ENCODE measurements at places on chromosomes 2 and 18.

DNA sequence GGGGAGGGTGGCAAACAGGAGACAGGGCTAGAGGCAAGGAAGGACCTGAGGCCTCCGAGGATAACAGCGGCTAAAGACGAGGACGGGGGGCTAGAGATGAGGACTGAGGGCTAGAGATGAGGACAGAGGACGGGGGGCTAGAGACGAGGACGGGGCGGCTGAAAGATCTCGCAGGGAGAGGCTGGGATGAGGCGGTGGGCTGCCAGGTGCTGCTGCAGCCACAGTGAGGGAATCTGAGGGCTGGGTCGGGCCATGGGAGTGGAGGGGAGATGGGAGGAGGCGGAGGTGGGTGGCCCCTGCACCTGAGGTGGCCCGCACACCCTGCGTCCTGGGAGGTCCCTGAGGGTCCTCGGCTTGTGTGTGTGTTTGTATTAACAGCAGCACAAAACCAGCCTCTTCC is 350.2 kb upstream of the SALL3 start:
- no peak for DNase-seq

DNA sequence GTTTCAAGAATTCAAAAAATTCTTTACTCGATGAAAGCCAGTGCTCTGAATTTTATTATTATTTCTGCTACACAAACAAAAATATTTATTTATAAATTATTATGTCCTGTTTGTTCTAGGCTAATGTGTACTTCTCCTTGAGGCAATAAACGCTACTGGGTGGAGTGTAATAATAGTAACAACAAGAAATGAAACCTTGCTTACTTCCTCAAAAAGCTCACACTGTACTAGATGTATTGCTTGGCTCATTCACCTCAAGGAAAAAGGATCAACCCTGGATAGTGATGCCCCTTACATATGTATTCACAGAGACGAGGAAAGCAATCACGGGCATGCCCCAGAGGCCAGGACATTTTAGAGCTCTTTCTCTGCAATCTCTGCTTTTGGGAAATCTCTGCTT is 685.6 kb upstream of the NXPH2 start:
- DNase-seq: no peak

- no peak for DNase-seq
These were observed 17.7 kb upstream of the ATG16L1 start for GRCh38 chr2:233233618-233234230.

GRCh38 chr18:9993521-9994025 is 79.8 kb downstream of the VAPA start:
- DNase-seq: no peak

GRCh38 chr2:160862226-160862625 is 298.0 kb upstream of the TANK start:
- no peak for DNase-seq

GRCh38 chr2:106516436-106516835 is 29.3 kb downstream of the CD8B2 start:
- no peak for DNase-seq

- no peak for DNase-seq
These were observed 63.8 kb upstream of the MSH6 start for GRCh38 chr2:47719099-47719498.

GRCh38 chr18:75209951-75210258 is 692 bp upstream of the TSHZ1 start:
- DNase-seq: no peak

DNA sequence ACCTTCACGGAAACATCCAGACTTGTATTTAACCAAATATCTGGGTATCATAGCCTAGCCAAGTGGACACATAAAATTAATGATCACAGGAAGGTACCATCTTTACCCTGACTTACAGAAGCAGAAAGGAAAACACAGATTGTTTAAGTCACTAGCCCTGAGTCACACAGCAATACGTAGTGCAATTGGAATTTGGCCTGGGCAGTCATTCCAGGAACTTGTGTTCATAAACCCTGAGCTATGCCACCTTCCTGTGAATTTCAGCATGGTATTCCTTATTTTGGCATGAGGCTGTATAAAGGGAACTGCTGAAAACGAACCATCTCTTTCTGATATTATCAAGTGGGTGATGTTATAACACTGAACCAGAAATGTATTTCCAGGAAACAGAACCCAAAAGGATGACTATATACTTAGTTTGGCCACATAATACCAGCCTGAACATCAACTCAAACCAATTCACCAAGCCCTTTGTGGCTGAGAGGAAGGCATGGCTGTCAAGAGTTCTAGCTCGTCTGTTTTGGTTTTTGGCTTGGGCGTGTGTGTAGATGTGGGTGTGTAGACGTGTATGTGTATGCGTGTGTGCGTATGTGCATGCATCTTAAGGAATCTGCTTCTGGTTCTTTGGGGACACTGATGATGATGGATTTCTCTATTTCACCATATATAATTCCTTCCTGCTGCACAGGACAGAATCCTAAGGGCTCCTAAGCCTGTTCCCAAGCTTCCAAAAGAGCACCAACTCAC is 533.4 kb upstream of the ID2 start:
- peak; percentile 49 for DNase-seq

DNA sequence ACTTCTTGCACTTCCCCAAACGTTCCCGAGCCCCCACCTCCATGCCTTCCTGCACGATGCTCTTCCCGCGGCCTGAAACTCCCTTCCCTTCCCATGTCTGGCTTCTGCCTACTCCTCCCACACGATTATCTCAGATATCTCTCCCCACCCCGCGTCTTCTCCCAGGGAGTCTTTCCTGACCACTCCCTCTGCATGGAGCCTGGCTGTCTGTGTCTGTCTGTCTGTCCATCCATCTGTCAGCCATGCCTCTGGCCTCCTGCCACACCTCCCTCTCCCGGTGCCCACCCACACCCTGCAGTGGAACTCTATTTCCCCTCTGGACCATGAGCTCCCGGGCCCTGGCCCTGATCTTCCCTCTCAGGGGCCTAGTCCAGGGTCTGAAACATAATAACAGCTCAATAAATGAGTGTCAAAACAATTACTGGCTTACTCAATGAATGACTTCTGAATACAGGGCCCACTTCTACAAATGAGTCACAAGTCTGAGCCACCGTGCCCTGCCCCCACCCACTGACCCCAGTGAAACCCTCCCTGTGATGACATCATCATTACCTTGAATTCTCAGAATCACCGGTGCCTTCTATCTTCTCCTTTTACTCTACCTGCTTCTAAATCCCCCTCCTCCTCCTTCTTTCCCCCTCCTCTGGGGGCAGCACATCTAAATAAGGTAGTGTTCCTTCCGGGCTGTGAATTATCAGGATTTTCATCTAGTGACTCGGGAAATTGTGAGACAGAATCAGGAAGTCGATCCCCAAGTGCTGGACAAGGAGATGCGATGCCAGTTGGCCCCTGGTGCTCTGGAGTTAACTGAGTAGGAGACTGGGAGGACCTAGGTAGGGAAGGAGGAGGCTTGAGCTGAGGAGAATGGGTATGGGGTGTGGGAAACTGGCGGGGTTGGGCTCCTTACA is 46.1 kb upstream of the PLB1 start:
- DNase-seq: no peak

DNA sequence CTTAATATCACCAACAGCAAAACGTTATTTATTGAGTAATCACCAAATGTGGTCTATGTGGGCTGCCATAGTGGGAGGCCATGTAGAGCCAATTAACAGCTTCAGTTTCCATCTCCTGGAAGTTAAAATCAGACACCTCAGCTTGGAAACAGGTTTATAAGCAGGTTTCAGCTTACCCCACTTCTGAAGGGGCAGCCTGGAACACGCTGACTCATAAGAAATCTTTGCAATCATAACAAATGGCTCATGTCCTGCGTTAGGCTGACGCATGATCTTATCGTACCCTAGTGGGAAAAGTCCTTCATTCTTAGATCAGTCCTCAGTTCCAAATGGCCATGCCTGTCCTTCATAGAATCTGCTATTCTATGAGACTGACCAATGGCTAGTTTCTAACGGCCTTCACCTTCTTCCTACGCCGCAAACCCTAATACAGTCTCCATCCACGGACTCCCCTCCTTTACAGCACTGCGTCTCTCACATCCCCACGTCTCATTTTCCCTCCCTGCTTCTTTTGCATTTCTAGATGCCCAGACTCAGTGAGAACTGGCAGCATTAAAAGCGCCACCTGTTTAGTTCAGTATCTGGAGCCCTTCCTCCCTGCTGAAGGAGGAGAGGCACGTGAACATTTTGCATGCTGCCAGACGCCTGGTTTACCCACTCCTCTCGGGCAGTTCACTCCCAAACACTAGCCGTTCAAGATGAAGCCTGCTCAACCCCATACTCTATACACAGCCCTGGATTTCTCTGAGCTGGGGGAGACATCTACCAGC is 24.2 kb upstream of the BZW1 start:
- no peak for DNase-seq

GRCh38 chr2:13669607-13670006 is 952.9 kb downstream of the TRIB2 start:
- no peak for DNase-seq

DNA sequence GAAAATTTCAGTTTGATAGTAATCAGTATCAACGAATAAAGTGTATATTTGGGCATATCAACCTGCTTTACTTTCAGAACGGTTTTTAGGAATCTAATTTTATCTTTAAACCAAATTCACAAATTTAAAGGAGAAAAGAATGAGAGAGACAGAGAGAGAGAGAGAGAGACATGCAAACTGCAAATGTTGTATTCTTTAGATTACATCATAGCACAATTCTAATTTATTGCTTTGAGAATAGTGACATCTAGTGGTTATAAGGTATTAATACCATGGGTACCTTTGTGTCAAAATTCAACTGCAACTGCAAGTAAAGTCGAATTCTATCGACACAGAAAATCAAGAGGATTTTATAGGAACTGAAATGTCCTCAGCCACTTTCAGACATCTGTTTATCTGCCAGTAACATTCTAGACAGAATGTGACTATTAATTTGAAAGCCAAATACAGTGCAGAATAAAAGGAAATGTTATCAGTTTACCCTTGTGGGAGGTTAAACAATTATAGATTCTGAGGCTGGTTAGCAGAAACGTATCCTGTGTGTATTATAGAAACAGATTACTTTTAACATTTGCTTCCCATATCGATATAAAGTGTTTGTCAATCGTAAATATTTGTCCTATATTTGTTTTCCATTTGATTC is 529.8 kb upstream of the VRK2 start:
- peak; percentile 61 for DNase-seq

DNA sequence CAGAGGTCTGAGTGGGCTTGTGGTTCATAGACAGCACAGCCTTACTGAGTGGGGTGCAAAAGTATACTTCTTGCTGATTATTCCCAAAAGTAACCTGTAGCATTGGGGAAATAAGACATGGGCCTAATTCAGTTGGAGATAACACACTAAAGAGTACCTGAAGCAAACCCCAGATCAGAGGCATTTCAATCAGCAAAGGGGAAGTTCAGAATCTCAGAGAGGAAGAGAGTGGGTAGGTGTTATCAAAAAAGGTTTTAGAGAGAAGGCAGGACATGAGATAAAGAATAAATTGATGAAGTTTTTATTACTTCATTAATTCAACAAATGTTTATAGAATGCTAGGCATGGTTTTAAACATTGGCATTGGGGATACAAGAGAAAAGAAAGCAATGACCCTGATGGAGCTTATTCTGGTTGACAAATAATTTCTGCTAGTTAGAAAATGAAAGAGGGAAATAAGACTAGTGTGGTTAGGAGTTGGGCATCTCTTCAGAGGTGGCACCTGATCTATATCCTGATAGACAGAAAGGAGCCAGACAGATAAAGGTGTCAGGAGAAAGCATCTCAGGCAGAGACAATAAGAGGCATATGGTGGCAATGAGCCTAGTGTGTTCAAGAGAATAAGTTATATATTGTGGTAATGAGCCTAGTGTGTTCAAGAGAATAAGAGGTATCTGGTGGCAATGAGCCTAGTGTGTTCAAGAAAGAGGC is 153.8 kb upstream of the SETBP1 start:
- no peak for DNase-seq

- DNase-seq: no peak
These were observed 148.3 kb downstream of the LAMA3 start for GRCh38 chr18:23837591-23837990.

DNA sequence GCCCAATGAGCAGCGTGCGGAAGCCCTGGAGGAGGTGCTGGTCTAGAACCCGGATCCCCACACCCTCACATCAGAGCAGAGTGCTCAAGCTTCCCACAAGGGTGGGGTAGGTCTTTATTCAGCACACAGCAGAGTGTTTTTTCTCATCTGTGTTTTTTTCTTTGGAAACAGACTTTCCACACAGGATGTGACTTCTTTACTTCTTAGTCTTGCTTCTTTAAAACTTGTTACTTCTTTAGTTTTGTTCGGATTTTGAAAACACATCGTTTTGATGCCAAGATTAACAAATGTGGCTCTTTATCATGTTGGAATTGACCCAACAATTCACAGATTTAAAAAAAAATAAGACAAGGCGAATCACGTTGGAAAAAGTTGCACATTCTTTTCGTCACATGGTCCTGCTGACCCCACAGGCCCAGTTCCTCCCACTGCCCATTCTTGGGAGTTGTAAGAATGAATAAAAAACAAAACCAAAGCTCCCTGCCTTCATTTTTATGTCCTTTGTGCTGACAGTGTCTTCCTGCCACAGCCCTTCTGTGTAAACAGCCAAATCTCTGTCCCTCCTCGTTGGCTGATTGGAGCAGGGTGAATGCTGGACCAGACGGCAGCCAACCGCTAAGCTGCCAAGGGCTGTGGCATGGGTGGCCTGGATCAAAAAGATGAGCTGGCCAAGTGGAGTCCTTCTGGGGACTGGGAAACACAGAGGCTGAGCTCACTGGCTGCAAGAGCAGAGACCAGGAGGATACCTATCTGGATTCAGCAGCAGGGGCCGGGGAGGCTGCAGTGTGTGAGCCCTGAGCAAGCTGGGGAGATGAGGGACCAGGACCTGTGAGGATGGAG is 81.6 kb downstream of the TWIST2 start:
- no peak for DNase-seq

All from T47D (cell line).